Activated CD4-positive, CD25-positive, alpha-beta regulatory T cell (primary cell): ENCODE measurements at places on chromosomes 2 and 18.

GRCh38 chr2:218860950-218861381 lies 1.4 kb downstream of the WNT6 start:
- DNase-seq = no peak

DNA sequence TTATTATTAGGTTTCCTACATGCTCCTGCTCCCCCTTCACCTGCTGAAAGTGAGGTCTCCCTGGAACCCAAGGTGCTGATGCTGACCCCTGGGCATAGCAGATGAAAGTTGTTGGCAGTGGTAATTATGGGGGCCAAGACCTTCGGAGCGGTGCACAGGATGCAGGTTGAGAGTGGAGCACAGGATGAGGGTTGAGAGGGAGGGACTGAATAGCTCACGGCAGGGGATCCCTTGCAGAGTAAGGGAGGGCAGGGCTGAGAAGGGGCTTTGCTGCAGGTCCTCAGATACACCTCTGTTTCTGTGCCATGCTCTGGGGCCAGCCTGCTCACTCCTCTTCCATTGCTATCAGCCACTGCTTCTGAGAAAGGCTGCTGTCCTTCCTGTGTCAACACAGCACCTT lies 163.3 kb downstream of the FHOD3 start:
- DNase-seq = no peak

GRCh38 chr2:75595541-75596395 lies 35.0 kb upstream of the EVA1A start:
- DNase-seq = no peak

GRCh38 chr2:143792602-143793001 lies 663.4 kb downstream of the ARHGAP15 start:
- no peak for DNase-seq
